ENCODE measurements at places on chromosomes 16 and 17. TPM values are rescaled to one million over a fixed set of nuclear protein-coding genes. Genes with fewer than 3 reads are reported as not detected.

GRCh38 chr17:80520810-80521455 is 23.7 kb upstream of the RPTOR start:
- no peak for DNase-seq

The GPR139 gene
- total RNA-seq, result not detected

GRCh38 chr16:54242199-54242598 is 44.4 kb downstream of the IRX3 start:
- DNase-seq, result no peak

The FADS6 gene
- not detected for total RNA-seq

The MT1M gene
- total RNA-seq, result not detected
